ENCODE measurements at places on chromosomes 7 and 10.

- DNase-seq, result no peak
- no peaks in the 10 kb centered on the region for H3K4me1 ChIP-seq
- no peak overlapping the region for H3K27ac ChIP-seq
- no peak overlapping the region for H3K4me3 ChIP-seq
- peaks cover 66% of the 10 kb centered on the region for H3K36me3 ChIP-seq
- no peaks in the 10 kb centered on the region for H3K27me3 ChIP-seq
These were observed 58.9 kb downstream of the COL17A1 start for GRCh38 chr10:104026762-104027161.

DNA sequence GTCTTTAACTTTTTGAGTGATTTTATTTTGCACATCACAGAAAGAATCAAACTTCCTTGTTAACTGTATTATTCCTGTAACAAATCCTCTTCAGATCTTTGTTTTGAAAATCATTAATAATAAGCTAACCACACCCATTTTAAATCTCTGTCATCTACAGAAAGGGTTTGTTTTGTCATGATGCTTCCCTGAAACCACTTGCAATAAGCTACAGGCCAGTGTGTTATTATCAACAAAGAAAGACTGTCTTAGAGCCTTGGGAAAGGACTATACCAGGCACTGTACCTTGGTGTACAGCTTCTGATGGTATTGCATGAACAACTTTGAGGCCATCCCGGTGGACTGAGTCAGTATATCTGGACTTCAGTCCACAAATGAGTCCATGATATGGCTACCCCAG lies 145.3 kb upstream of the FAM3C start:
- no peaks in the 10 kb centered on the region for H3K36me3 ChIP-seq
- no peak overlapping the region for H3K27ac ChIP-seq
- H3K4me1 ChIP-seq, result no peaks in the 10 kb centered on the region
- H3K4me3 ChIP-seq, result no peak overlapping the region

- H3K27ac ChIP-seq, result no peak overlapping the region
- peaks cover 15% of the 10 kb centered on the region for H3K4me1 ChIP-seq
- no peaks in the 10 kb centered on the region for H3K36me3 ChIP-seq
- no peak overlapping the region for H3K4me3 ChIP-seq
These were observed 126.8 kb downstream of the MAD1L1 start for GRCh38 chr7:2105917-2106316.

DNA sequence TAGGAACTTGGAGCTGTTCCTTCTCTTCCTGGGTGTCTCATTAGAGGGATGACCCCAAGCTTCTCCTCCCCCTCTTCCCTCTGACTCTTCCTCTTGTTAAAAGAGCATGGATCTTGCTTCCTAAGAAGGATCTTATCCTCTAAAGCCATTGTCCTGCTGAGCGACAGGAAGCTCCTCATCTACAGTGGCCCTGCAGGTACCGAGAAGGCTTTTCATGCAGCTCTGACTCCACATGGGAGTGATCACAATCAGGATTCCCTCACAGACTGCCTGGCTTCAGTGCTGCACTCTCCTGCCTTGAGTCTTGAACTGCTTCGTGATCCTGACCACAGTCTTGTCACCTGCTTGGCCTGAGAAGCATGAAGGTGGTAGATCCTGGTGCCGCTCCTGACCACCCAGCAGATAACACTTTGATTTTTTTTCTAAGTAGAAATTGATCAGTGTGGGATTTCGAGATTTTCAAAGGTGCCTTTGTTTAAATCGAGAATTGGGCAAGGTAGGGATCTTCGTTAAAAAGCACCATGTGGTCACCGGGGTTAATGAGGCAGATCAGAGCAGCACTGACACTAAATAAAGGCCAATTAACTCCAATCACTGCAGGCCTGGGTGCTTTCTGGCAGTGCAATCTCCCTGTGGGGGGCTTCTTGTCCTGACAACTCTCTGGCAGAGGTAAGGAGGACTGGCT lies 376.4 kb downstream of the NRG3 start:
- H3K36me3 ChIP-seq, result no peaks in the 10 kb centered on the region
- H3K27ac ChIP-seq, result no peak overlapping the region
- no peaks in the 10 kb centered on the region for H3K27me3 ChIP-seq
- DNase-seq, result no peak
- H3K4me1 ChIP-seq, result no peaks in the 10 kb centered on the region

DNA sequence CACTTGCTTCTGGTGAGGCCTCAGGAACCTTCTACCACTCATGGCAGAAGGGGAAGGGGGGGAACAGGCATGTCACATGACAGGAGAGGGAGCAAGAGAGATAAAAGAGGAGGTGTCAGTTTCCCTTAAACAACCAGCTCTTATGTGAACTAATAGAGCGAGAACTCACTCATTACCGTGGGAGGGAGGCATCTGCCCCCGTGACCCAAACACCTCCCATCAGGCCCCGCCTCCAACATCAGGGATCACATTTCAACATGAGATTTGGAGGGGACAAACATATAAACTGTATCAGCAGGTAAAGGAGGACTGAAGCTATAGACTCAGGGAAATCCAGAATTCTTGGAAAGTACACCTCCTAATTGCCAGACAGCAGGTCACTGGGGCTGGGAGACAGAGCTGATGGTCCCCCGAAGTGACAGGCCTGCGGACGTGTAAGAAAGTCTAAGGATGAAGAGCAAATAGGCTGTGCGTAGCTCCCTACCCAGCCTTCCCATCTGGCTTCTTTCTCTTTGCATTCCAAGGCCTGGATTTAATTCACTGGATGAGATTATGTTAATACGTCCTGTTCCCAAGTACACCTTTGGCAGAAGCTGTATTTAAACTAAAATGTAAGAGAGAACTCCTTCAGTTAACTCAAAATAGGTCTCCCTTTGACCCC lies 186.7 kb upstream of the LYZL2 start:
- no peaks in the 10 kb centered on the region for H3K36me3 ChIP-seq
- no peaks in the 10 kb centered on the region for H3K27me3 ChIP-seq
- H3K4me3 ChIP-seq, result no peak overlapping the region
- peaks cover 10% of the 10 kb centered on the region for H3K4me1 ChIP-seq
- H3K27ac ChIP-seq, result no peak overlapping the region

- H3K4me3 ChIP-seq, result no peak overlapping the region
- no peaks in the 10 kb centered on the region for H3K4me1 ChIP-seq
- no peaks in the 10 kb centered on the region for H3K36me3 ChIP-seq
- H3K27me3 ChIP-seq, result no peaks in the 10 kb centered on the region
- DNase-seq, result no peak
These were observed 41.2 kb upstream of the PLPP4 start for GRCh38 chr10:120415709-120416330.

Measured in CD4-positive, alpha-beta T cell (primary cell).